Activated naive CD8-positive, alpha-beta T cell treated with anti-CD3 and anti-CD28 coated beads, Interleukin-2, amount 50 U/mL, for 24 hours (primary cell): ENCODE measurements at places on chromosomes 1 and 21.
A peak's percentile ranks its signal among the peaks of the same experiment; 100 is the strongest.

GRCh38 chr1:45953934-45954847 is 150.8 kb downstream of the MAST2 start:
- H3K27ac ChIP-seq = no peak overlapping the region
- H3K4me3 ChIP-seq = no peak overlapping the region
- no peaks in the 10 kb centered on the region for H3K36me3 ChIP-seq
- no peaks in the 10 kb centered on the region for H3K4me1 ChIP-seq

DNA sequence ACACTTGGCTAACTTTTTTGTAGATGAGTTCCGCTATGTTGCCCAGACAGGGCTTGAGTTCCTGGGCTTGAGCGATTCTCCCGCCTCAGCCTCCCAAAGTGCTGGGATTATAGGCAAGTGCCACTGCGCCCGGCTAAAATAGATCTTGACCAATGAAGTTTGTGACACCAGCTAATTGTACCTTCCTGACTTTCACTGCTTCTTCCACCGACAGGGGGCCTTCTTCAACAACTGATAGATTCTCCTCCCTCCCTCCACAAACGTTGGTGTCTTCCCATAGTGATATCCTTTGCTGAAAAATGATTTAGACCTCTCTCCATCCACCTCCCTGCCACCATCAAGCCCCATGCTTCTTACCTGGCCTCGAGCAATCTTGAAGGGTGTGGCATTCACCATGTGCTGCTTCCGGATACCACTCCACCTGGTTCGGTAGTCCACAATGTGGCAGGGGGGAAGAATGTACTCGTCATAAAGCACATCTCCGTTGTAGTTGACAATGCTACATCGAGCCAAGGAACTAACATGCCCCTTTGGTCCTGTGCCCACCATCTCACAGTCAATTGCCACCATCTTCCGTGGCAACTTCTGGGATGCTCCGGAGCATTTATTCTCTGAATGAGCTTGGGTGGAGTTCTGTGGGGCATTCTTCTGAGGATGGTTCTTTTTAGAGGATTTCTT is 1.6 kb upstream of the METTL25B start:
- no peaks in the 10 kb centered on the region for H3K27me3 ChIP-seq
- H3K36me3 ChIP-seq = peaks cover 35% of the 10 kb centered on the region
- no peak overlapping the region for H3K27ac ChIP-seq
- H3K4me3 ChIP-seq = no peak overlapping the region

DNA sequence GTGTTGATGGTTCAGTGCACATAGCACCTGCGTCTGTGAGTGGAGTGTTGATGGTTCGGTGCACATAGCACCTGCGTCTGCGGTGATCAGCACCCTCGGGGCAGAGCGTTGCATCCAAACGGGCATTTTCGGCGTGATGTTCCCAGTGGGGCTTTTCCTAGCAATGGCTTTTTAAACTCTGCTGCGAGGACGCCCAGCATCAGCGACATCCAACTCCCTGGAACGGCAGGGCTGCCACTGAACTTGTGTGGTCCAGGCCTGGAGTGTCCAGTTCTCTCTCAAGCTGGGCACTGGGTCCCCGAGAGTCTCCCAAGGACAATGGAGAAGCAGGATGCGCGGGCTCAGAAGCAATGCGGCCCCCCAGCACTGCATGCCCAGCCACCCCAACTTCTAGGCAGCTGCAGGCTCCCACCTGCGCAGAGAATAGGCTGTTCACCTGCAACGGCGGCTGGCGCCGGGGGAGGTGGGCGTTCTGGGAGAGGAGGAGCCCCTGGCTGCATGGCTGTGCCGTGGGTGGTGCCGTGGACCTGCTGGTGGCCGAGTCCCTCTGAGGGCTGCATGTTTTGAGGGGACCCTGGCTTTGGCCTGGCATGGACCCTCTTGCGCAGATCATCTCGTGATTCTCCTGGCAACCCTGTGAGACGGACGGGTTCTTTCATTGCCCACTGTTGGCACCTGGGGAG is 10.1 kb upstream of the C1orf174 start:
- H3K27ac ChIP-seq = no peak overlapping the region
- H3K4me1 ChIP-seq = peaks cover 5% of the 10 kb centered on the region
- H3K27me3 ChIP-seq = peaks cover 3% of the 10 kb centered on the region
- DNase-seq = no peak
- no peaks in the 10 kb centered on the region for H3K36me3 ChIP-seq
- no peak overlapping the region for H3K4me3 ChIP-seq

DNA sequence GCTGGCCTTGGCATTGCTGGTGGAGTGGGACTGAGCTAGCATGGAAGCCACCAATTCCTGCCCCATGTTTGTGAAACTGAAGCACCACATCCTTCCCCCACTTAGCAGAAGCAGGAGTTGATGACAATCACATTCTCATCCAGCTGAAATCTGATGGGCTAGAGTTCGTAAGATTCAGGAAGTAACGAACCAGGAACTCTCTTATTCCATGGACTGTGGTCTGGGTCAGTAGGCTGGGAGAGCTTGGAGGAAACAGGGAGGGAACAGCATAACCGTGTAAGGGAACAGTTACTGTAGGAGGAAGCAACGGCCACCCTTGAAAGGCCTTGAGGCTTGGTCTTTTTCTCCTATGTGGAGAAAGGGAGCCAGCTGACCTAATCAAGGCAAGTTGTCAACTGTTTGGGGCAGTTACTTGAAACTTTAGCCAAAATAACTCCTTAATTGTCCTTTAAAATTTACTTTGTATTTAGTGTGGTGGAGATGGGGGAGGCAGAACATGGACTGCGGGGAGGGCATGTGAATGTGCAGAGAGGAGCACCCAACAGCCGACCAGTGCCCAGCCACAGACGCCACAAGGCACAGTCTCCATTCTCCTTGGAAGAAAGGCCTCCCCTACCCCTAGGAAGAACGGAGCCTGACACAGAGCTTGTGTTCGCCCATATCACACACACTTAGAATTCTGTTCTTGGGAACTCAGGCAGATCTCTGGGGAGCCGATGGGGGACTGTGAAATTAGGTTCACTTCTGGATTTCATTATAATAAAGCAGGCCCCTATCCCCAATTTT is 2.0 kb upstream of the COQ8A start:
- no peak for DNase-seq
- peak overlapping the region; percentile 93 for H3K27ac ChIP-seq
- H3K4me1 ChIP-seq = peaks cover 36% of the 10 kb centered on the region
- peak overlapping the region; percentile 84 for H3K4me3 ChIP-seq
- no peaks in the 10 kb centered on the region for H3K27me3 ChIP-seq

DNA sequence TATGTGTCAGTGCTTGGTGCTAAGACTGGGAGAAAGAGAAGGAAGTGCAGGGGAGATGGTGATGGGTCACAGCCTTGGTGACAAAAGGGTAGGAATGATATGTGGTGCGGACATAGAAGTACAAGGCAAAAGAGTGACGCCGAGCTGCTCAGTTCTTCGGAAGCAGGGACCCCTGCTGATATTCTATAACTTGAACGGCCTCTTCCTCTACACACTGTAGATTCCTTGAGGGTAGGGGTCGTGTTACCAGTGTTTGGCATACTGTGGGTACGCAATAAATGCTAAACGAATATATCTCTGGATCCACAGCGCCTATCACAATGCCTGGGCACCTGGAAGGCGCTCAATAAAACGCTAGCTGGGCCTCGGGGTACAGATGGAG is 488 bp downstream of the DBT start:
- no peaks in the 10 kb centered on the region for H3K27me3 ChIP-seq
- H3K4me3 ChIP-seq = no peak overlapping the region
- peaks cover 7% of the 10 kb centered on the region for H3K36me3 ChIP-seq
- DNase-seq = no peak
- no peak overlapping the region for H3K27ac ChIP-seq

- H3K27me3 ChIP-seq = peaks cover 3% of the 10 kb centered on the region
- no peak overlapping the region for H3K27ac ChIP-seq
- H3K36me3 ChIP-seq = no peaks in the 10 kb centered on the region
- H3K4me1 ChIP-seq = peaks cover 24% of the 10 kb centered on the region
- no peak overlapping the region for H3K4me3 ChIP-seq
- DNase-seq = no peak
Measured at GRCh38 chr1:200258447-200259375, 151.1 kb downstream of the ZNF281 start.
